CMK (cell line): ENCODE measurements at places on chromosomes 4 and X.

DNA sequence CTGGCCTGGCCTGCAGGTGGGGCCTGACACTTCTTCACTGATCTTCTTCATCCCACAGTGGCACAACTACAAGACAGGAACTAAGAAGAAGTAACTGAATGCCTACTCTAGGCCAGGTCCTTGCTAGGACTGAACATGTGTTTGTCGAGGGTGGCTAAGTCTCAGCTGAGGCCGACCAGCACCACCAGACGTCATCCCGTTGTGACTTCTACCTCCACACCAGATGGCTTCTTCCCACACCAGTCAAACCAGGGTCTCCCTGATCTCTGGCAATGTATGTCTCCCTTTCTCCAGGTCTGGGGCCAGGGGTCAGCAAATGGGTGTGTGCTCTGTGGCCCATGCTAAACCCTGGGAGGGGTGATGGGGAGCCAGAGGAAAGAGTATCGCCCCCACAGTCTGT lies 40.2 kb downstream of the PJA1 start:
- no peak for DNase-seq

- no peak for DNase-seq
These were observed 2618.6 kb downstream of the ARAP2 start for GRCh38 chr4:33625748-33626147.

DNA sequence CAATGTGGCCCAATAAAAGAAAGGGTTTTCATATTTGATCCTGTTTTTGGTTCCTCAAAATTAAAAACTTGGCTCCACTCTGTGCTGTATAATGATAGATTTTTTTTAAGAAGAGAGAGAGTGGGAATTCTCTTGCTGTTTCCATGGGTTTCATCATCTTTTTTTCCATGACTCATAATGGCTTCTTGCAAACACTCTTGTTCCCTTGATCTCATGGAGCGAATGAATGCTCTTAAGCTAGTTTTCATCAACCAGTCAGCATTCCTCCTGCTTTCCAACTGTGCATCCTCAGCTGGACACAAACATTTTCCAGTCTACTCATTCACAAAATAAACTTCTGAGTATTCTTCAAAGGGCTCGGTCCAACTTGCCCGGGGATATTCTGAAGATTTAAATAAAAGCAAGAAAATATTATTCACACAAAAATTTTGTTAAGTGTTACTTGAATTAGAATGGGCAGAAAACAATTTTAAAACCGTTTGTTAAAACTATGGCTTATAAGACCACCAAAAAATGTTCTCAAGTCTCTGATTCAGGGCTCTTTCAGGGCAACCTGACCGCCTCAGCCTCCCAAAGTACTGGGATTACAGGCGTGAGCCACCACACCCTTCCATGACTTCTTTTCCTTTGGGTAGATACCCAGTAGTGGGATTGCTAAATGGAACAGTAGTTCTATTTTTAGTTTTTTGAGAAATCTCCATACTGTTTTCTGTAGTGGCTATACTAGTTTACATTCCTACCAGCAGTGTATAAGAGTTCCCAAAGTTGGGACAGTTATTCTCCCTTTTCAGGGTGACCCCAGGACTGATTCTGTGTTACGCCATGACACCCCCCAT lies 64.7 kb downstream of the TMEM156 start:
- no peak for DNase-seq

GRCh38 chrX:120228187-120228908 lies 22.3 kb upstream of the ZBTB33 start:
- no peak for DNase-seq
